Bronchial epithelial cell (primary cell): ENCODE measurements at places on chromosomes 12 and 14. TPM values are rescaled to one million over a fixed set of nuclear protein-coding genes. Genes with fewer than 3 reads are reported as not detected.

DNA sequence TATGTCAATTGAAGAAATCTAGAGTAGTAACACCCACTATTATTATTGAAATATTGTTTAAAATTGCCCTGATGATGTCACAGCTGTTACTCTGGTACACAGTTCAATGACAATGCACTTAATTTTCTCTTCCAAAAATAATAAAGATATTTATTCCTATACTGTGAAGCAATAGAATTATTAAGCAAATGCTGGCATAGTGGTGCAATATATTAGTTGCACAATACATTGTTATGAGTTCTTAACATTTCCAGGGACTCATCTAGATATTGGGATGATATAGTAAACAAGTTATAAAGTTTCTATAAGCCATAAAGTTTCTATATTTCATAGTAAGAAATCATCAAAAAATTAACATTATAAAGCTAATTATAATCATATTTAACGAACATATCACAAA lies 897.8 kb downstream of the LRFN5 start:
- DNase-seq = no peak

Gene MOAP1
- total RNA-seq = 15.8 and 17.2 TPM in 2 replicates

Gene RPS6KL1
- total RNA-seq = 1.5 and 6.1 TPM in 2 replicates

Gene TEX22
- total RNA-seq = 0.38 and 1.8 TPM in 2 replicates

DNA sequence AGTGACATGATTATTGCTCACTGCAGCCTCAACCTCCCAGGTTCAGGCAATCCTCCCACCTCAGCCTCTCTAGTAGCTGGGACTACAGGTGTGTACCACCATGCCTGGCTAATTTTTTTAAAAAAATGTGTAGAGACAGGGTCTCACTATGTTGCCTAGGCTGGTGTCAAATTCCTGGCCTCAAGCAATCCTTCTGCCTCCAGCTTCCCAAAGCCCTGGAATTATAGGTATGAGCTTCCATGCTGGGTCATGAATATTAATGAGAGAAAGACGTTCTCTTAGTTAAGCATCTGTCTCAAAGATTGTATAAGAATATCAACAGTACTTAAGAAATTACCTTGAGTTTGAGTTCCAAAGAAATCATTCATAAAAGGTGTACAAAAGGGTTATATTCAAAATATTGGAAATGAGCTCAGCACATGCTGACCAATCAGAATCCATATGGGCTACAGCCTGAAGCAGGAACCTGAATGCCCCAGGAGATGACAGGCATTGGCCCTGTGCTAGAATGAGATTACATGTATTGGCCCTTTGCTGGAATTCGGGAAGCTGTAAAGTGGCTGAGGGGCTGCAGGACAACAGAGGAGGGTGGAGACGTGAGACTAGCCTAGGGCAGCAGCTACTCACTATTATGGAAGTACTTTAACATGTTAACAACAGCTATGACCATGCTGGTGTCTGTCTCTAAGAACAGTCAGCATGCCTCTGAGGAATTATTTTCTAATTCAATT lies 157.0 kb upstream of the CPNE8 start:
- no peak for DNase-seq

Gene FLRT2
- 7.1 and 14.8 TPM in 2 replicates for total RNA-seq

DNA sequence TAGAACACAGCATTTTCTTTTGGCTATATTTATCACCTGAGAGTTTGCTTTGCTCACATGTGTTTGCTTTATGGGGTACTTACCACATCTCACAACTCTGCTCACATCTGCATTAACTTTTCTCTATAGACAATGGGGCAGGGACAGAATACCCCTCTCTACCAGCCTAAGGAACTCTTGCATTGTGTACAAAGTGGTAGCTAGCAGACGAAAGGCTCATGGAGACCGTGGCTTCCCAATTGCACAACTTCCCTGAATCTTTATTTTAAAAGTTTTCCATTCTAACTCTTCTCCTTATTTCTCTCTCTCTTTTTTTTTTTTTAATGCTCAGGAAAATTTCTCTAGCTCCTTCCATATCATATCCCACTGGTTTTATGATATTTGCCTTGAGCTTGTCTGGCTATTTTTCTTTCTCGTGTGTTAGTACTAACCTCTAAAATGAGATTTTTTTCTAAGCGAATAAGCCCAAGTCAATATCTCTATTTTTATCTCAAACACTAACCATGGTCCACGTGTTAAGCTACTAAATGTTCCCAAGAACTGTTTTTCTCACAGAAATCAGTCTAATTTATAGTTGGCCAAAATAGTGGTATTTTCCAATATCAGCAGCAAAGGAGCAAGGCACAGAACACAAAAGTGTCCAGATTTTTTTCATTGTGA lies 155.2 kb downstream of the STXBP6 start:
- no peak for DNase-seq

DNA sequence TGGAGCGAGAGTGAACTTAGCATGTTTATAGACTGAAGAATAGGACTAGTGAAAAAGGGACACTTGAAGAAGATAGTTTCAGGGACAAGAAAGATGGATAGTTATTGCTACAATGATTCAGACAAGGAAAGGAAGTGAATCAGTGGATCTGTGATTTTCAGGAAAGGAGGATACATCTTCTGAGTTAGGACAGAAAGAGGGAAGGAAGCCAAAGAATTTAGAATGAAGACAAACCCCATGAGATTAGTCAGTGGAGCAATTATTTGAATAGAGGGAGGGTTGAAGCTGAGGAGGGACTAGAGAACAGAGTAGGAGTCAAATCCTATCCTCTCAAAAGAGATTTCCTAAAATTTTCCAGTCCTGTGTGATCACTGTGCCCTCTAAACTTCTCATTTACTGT lies 282.7 kb downstream of the AKAP6 start:
- peak; percentile 84 for DNase-seq

- no peak for DNase-seq
Observed at GRCh38 chr14:55838529-55839052, 258.6 kb downstream of the KTN1 start.
